NCI-H187 (cell line): ENCODE measurements at places on chromosomes 7 and 10.

- DNase-seq, result no peak
Observed at GRCh38 chr10:2263561-2263960, 526.2 kb upstream of the ADARB2 start.

GRCh38 chr7:113120647-113121046 lies 2.3 kb upstream of the SMIM30 start:
- no peak for DNase-seq

DNA sequence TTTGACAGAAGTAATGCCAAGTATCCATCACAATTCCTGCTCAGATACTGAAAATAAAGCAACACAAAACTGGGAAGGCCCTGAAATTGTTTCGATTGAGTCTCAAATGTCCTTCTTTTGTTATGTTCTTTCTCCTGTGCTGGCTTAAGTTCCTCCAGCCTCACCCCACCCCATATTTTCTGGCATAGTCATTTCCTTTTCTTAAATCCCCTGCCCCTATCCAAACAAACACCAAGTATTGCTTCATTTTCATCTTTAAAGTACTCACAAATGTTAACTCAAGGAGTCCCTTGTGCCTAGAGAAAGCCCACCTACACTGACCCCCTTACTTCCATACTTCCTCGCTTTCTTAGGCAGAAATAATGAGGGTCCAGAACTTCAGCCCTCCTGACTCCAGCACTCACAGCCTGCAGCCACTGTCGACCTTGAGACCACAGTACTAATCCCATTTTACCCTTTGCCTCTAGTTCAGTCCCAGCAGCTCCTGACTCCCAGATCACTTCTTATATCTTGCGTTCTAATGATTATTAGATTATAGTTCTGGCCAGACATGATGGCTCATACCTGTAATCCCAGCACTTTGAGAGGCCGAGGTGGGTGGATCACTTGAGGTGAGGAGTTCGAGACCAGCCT lies 73.2 kb upstream of the ST8SIA6 start:
- DNase-seq, result no peak

- DNase-seq, result no peak
Observed at GRCh38 chr10:83432261-83433045, 706.9 kb upstream of the GHITM start.

GRCh38 chr10:3094609-3095036 lies 27.3 kb downstream of the PFKP start:
- no peak for DNase-seq

DNA sequence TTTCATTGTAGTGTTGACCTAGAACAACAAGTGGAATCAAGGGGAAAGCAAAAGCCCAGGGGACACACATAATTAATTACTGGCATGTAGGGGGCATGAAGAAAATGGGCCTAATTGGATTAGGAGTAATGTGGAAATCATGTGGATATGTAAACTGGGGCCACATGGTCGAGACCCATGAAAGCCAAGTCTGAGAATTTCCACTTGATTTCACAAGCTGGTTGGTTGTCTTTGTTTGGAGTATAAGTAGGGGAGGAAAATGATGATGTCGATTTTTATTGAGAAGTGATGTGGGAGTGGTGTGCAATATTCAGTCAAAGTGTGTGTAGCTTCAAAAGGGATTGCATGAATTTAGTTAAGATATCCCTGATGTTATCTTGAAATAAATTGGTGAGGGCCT lies 131.8 kb downstream of the LRRC4 start:
- no peak for DNase-seq

GRCh38 chr10:88865281-88865876 lies 13.7 kb upstream of the ANKRD22 start:
- no peak for DNase-seq

GRCh38 chr7:120996333-120996987 lies 7.9 kb downstream of the CPED1 start:
- DNase-seq, result no peak

- DNase-seq, result no peak
Observed at GRCh38 chr10:133294189-133294588, 14.5 kb downstream of the TUBGCP2 start.

- no peak for DNase-seq
Observed at GRCh38 chr10:15141136-15142054, 27.1 kb downstream of the NMT2 start.

GRCh38 chr7:7924303-7924702 lies 44.3 kb upstream of the GLCCI1 start:
- no peak for DNase-seq

DNA sequence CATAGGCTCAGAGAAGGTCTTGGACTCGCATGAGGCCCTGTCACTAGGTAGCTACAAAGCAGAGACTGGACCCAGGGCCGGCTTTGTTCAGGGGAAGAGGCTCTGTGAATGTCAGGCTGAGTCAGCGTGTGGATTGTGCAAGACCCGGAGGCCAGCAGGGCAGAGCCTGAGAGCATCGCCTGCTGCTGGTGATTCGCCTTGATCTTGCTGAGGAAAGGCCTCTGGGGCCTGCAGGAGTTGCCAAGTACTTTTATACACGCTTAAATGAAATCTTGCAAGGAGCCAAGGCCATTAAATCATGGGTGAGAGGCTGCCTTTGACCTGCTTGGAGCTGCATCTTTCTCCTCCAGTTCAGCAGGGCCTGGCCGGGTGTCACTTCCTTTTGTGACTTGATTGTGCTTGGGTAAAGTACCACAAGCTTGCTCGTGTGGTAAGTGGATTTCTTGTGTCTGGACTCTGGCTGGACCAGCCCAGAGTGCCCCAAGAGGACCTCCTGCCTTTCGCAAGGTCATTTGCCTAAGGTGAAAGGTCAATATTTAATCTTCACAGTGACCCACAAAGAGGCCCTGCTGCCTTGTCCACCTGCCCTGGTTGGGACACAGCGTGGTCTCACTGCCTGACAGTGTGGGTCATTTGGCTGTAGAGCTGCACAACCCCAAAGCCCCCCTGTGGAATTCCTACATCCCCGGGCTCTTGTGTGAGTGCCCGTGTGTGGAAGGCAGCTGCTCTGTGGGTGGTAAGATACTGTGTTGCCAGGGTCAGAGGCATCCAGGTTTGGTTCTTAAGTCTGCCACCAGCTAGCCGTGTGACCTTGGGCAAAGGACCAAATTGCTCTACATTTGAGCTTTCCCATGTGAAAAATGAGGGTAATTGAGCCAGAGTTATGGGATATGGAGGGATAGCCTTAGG lies 38.6 kb upstream of the SH2D4B start:
- DNase-seq, result no peak

DNA sequence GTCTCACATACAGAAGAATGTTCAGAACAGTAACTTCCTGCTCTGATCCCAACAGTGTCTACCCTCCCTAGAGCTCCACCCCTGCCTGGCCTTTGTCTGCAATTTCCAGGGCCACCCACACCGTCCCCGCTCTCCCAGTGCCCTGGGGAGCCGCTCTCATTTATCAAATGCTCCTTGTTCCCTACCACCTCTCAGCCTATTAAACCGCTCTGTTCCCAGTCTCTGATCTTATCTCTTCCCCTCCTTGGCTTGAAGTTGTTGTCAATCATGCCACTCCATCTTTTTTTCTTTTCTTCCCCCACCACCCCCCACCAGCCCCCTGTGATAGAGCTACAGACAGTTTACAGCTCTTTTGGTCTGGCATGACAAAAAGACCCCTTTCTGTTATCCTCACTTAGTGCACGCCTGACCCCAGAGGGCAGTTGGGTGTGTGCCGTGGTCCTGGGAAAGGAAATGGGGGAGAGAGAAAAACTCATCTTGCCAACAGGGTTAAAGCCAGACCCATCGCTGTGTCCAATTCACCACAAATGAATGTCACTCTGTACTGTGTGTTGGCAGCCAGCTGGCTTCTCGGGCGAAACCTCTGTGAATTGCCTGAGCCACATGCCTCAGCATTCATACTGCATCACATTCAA lies 28.8 kb upstream of the HECTD2 start:
- DNase-seq, result no peak

DNA sequence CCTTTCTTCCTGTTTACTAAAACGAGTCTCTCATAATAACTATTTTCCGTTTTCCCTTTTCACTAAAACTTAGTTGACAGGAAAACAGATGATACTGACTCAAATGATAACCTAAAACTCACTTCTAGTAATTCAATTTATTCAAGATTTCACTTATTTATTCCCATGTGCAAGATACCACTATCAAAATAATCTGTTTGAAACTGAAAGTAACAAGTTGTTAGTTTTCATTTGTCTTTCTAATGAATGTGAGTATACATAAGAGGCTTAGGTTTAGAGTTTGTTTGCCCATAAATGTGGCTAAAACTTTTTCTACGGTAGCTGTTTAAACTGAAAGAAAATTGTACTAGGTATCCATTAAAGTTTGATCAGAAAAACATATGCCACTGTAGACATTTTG lies 314.9 kb upstream of the STEAP1 start:
- no peak for DNase-seq

- DNase-seq, result no peak
Observed at GRCh38 chr7:73669288-73669701, 1.7 kb downstream of the VPS37D start.

DNA sequence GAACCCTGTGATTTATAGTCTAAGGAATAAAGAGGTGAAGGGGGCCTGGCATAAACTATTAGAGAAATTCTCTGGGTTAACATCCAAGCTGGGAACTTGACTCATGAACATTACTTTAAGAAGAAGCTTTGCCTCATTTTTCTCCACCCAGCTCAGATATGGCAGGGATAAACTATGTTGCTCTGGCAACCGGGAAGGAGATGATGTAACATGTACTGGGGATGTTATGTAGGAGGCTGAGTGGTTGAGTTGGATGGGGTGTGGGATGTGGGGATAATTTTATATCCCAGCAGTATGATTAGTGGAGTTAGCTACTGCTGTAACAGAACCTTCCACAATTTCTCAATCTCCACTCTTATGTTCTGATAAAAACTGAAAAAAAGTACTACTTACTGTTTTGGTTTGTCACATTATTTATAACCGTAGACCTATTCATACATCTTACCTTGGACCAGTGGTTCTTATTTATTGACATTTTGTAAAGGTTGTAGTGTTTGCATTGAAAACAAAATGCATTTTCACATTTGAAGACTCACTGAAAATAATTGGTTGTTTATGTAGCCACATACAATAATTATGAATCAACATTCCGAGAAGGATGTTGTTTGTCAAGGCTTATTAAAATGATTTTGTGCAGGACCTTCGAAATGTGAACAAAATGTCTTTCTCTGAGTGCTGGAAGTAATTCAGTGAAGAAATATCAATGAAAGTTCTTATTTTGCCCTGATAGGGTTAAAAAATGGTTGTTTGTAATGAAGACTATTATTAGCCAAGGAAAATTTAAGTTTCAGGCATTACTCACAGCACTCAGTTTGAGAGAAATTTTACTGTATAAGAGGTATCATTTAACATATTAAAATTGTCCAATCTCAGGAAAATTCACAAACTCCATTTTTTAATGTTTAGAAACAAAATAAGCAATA lies 1.3 kb downstream of the OR2F2 start:
- DNase-seq, result no peak

GRCh38 chr10:59872892-59873463 lies 33.4 kb downstream of the CCDC6 start:
- DNase-seq, result no peak

- DNase-seq, result no peak
Observed at GRCh38 chr7:131873581-131873980, 317.2 kb upstream of the PODXL start.

DNA sequence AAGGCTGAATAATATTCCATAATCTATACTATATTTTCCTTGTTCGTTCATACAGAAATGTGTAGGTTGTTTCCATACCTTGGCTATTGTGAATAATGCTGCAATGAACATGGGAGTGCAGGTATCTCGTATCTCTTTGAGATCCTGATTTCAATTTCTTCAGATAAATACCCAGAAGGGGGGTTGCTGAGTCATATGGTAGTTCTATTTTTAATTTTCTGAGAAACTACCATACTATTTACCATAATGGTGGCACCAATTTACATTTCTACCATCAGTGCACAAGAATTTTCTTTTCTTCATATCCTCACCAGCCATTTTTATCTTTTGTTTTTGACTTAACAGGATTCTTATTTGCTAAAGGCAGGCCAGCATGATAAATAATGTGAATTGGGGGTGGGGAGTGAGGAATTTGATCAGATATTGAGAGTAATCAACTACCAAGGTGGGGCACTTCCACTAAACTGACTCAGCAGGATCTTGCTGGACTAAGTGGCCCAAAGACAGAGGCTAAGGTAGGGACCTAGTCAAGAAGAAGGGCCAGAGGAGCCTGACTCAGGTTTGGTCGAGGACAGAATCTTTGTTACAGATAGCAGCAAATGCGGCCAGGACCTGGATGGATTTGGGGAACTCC lies 21.5 kb upstream of the CCSER2 start:
- no peak for DNase-seq

- no peak for DNase-seq
Observed at GRCh38 chr7:129247087-129247486, 22.3 kb downstream of the AHCYL2 start.
